ENCODE measurements at places on chromosomes 1 and 21.
A peak's percentile ranks its signal among the peaks of the same experiment; 100 is the strongest.

DNA sequence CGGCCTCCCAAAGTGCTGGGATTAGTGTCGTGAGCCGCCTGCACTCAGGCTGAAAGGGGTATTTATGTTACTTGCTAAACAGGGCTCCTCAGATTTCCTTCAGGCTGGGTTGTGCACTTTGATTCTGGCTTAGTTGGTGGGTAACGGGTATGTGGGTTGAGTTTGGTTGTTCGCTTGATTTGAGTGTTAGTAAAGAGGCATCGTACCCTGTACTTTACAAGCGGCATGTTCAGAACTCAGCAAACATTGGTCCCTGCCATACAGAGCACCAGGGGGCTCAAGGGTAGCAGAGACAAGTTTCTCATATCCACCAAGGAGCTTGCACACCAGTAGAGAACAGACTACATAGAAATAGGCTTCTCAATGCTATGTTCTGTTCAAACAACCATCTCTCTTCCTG lies 147.8 kb downstream of the PGBD5 start:
- DNase-seq: no peak

DNA sequence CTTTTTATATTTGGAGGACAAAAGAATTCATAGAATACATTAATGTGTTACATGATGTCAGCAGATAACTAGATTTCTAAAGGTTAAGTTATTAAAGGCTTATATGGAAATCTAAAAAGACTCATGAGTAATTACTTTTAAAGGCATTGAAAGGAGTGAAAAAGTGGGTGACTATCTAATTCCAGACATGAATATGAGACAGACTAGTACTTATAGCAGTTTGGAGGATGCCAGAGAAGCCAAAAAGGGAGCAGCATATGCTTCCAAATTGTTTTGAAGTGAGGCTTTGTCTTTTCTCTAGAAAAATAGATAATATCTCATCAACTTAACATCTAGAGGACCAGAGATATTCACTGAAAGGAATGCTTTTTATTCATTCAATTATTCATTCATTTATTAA lies 275.5 kb upstream of the CACYBP start:
- DNase-seq: no peak

DNA sequence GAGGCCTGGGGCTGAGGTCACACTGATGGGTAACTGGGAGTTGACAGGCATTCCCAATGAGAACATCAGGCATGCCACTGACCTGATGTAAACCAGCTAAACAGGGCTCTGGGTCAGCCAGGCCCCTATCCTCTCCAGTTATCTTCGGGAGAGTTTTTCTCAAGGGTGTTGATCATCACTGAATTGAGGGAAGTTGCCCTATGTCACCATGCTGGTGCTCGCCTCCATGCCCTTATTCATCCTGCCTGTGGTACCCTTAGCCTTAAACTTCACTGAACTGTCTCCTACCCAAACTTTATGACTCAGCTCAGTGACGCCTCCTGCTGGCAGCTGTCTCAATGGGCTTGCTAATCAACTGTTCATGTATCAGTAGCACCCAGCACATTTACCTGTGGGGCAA lies 80.7 kb upstream of the TNR start:
- DNase-seq: peak; percentile 1

DNA sequence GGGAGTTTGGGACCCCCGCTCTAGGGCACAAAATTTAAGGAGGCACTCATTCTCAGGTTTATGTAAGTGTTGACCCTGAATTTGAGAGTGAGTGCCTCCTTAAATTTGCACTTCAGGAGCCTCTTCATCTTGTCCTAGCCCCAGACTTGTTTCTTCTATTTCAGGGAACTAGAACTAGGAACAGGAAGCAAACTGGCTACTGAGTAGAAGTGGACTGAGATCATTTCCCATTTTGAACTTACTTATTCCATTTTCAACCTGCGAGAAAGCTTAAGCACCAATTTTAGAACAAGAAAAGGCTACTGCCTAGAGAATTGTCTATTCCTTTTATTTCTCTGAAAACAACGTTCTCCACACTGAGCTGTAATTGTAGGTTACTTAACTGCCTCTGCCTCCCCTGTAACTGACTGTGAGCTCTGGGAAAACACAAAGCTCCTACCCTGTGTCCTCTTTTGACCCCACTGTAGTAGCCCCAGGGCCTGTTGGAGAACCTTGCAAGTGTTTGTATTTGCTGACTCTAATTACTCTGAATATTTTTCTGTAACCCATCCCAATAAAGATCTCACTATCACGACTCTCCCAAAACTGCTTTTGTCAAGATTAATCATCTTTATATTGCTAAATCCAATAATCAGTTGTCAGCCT lies 2.5 kb downstream of the PPT1 start:
- no peak for DNase-seq

- DNase-seq: peak; percentile 58
These were observed 2.0 kb upstream of the NID1 start for GRCh38 chr1:236066828-236067386.

GRCh38 chr1:67138813-67139499 lies 4.2 kb upstream of the C1orf141 start:
- DNase-seq: no peak

GRCh38 chr21:33551664-33552063 lies 8.8 kb downstream of the SON start:
- DNase-seq: no peak

- DNase-seq: no peak
These were observed 281.3 kb upstream of the ZP4 start for GRCh38 chr1:238171985-238172384.

- DNase-seq: no peak
These were observed 65.1 kb upstream of the ATP1B1 start for GRCh38 chr1:169041366-169041765.

DNA sequence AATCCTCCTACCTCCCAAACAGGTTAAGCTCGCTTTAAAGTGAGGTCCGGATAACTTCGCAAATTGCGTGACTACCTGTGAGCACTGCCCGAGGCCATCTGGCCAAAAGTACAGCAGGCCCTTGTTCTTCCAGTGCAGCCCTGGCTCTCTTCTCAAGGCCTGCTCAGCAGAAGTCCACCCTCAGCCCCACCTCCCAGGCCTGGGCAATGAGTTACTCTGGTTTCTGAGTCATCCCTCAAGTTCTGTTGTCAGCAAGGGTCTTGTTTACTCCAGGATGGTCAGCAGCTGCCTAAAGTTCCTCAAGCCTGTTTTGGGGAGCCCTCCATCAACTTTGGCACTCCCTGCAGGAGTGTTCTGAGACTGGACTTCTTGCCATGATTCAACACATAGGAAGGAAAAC lies 101.7 kb downstream of the BCAR3 start:
- no peak for DNase-seq

- DNase-seq: no peak
These were observed 57.1 kb upstream of the SPOCD1 start for GRCh38 chr1:31872658-31873636.

GRCh38 chr1:64892576-64893573 lies 73.5 kb downstream of the JAK1 start:
- no peak for DNase-seq

DNA sequence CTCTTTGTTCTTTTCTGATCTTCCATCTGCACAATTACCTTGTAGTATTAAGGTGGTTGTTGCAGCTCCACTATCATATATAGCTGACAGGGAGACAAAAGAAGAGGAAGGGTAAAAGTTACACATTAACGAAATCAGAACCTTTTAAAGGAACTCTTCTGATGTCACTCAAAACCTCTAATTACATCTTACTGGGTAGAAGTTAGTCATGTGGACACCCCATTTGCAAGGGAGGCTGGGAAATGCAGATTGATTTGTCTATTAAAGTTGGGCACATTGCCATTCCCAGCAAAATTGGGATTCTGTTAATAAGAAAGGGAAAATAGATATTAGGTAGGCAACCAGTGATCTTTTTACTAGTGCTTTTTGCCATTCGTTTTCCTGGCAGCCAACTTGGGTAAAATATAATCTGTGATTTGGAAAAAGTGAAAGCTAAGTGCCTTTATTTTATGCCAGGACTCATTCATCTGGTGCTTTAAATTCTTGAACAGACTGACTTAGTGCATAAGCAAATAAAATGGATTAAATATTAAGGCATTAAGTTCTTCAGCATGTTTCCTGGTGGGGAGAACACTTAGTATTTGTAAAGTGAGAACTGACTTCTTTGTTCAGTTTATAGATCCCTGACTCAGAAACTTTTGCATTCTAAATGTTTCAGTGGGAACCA lies 71.3 kb downstream of the DNM3 start:
- no peak for DNase-seq

- no peak for DNase-seq
These were observed 26.8 kb upstream of the COL6A2 start for GRCh38 chr21:46071082-46071481.

GRCh38 chr21:31974454-31974985 lies 101.7 kb downstream of the HUNK start:
- DNase-seq: no peak

GRCh38 chr1:206589206-206589605 lies 23.1 kb downstream of the EIF2D start:
- DNase-seq: no peak

DNA sequence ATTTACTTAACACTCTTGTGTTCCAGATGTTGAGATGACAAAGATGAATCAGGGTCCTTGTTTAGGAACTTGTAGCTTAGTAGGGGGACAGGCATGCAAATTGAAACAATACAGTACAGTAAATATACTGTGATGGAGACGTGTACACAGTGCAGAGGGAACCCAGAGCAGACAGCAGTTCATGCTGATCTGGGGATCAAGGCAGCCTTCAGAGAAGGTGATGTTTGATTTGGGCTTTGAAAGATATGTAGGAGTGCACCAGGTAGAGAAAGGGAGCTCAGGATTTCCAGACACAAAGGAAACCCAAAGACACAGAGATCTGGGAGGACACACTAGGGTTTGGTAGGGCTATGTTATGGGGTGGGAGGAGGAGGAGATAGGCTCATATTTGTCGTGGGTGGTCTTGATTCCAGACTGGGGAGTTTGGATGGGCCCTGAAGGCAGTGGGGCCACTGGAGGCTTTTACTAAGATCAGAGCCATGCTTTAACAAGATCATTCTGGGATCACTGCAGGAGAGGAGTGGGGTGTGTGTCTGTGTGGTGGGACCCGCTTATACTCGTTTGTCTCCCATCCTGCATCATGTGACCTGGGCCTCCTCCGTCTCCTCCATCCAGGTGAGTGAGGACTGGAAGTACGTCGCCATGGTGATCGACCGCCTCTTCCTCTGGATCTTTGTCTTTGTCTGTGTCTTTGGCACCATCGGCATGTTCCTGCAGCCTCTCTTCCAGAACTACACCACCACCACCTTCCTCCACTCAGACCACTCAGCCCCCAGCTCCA lies 7.8 kb downstream of the CHRNB2 start:
- DNase-seq: no peak
